ENCODE measurements at places on chromosomes 5 and 9.
A peak's percentile ranks its signal among the peaks of the same experiment; 100 is the strongest.

- no peak for DNase-seq
Observed at GRCh38 chr5:115767424-115767823, 49.0 kb downstream of the CDO1 start.

- peak; percentile 59 for DNase-seq
Observed at GRCh38 chr5:1658665-1659064, 134.9 kb upstream of the LPCAT1 start.

GRCh38 chr5:110048491-110048890 lies 358.8 kb downstream of the MAN2A1 start:
- no peak for DNase-seq

DNA sequence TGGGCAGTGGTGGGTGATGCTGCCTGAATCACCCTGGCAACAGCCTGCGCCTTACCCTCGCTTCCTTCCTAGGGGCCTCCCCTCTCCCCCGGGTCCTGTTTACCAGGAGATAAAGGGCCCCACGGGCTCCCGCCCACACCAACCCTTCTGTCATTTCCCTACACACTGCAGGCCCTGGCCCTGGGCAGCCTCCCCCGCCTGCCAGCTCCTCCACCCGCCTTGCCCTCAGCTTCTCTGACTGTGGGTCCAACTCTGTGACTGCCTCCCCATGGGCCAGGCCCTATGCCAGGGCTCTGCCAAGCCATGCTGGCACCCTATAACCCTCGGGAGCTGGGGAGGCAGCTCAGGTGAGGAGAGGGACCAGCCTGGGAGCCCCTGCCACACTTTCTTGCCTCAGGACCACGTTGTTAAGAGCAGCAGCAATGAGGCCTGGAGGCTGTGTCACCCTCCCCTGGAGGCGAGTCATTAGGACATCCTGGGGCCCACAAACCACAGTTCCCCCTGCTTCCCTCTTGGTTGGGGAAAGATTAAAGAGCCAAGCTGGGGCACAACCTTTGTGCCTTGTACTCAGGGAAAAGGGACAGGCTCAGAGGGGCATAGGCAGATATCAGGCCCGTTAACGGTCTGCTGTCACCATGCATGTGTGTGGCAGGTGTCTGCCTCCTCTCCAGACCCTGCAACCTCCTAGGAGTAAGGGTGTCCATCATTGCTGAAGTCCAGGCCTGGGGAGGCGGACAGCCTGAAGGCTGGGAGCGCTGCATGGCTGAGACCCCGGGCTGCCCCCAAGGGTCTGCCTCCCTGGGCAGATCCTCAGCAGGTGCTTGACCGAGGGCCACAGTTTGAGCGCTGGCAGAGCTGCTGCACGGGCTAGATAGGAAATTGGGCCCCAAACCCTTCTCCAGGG lies 2.8 kb downstream of the MGAT4B start:
- DNase-seq: peak; percentile 78

DNA sequence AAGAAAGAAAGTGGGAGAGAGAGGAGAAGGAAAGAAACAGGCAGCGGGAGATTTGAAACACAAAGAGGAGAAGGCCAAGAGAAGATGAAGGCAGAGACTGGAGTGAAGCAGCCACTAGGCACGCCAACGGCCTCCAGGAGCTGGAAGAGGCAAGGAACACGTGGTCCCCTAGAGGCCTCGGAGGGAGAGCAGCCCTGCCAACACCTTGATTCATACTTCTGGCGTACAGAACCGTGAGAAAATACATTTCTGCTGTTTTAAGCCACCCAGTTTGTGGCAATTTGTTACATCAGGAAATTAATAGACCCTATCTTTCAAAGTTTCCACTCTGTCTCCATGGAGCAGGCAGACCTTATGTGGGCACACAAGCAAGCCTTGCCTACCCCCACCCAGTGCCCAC lies 133.4 kb downstream of the ACTL7B start:
- DNase-seq: no peak

DNA sequence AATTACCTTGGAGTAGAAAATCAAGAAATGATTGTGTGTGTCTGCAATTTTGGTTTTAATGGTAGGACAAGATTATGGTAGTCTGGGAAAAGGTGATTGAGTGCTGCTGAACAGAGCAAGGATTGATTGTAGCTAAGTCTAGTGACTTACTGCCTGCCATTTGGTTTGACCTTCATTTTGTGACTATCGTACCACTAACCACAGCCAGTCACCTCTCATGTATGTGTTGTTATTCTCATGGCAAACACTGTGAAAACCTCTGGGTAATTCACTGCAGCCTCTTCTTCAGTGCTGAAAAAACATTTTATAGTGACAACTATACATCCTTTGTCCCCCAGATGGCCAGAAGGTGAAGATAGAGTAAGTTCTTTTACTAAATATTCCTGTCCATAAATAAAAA lies 37.5 kb downstream of the CTNNA1 start:
- DNase-seq: no peak

DNA sequence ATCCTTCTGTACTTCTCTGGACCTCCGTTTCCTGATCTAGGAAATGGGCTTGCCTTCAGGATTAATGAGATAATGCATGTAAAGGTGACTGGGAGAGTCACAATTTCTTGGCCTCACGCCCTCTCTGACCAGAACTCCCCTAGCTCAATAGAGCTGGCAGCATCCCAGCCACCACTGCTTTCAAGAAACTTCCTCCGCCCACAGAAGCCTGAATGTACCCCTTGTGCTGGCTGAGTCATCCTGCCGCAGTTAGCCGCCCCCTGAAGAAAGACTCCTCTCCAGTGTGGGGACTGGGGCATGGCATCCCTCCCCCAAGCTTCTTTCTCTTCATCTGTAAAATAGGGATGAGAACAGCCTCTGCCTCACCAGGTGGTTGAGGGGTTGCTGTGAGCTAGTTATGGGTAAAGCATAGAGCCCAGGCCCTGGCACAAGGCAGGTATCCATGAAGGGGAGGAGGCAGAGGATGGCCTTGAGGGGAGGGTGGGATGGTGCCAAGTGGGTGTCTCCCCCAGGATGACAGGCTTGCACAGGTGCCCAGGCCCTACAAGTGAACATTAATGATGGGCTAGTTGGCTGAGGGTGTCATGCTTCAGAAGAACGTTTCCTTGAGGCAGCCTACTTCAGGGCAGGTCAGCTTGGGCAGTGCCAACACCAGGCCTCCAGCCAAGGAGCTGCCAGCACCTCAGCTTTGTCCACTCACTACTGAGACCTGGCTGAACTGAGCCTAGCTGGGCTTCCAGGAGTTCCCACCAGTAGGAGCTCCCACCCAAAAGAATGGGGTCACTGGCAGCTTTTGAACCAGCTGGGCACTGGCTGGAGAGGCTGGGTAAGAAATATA lies 3.4 kb downstream of the PDLIM4 start:
- peak; percentile 88 for DNase-seq

DNA sequence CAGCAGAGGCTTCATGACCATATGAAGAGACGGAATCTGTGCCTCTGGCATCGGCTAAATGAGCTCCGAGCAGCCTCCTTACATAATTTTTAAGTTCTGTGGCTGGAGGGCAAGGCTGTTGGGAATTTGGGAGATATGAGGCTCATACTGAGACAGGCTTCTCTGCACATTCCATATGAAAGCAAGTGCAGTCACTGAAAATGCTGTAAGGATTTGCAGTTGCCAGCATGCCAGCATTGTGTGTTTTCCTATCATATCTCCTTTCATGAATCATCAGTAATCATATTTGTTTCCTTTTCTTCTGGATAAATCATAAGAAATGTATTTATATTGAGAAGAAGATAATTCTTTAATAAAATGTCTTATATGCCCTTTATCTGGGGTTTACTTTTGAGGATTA lies 775.4 kb downstream of the SEMA5A start:
- DNase-seq: no peak

- DNase-seq: no peak
Observed at GRCh38 chr9:88462191-88462590, 72.8 kb upstream of the NXNL2 start.

DNA sequence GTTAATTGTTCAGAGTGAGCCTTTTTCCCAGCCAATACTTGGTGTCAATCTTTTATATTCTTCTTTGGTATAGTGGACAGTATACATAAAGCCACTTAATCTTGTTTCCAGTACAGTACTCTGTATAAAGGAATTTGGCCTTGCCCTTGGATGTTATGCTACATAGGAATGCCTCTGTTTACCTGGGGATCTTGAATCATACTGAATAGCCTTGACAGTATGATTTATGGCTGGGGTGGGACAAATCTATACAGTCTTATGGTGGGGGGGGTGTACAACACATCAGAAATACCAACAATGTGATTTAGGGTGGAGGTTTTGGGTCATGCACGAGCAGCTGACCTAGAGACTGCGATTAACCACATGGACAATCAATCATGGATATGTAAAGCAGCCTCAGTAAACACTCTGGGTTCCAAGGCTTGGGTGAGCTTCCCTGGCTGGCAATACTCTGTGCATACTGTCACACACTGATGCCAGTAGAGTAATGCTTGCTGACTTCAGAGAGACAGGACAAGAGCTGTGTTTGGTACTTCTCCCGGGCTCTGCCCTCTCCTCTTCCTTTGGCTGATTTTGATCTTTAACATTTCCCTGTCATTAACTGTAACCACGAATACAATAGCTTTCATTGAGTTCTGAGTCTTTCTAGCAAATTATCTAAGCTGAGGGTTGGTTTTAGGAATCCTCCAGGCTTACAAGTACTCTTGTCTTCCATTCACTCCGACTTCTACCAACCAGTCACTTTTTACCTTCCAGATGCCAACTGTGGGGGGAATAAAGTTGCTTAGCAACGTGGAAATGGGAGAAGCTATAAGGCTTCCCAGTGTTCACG lies 84.6 kb downstream of the IARS1 start:
- no peak for DNase-seq

- peak; percentile 12 for DNase-seq
Observed at GRCh38 chr5:65867542-65868195, 58.7 kb upstream of the ERBIN start.

- DNase-seq: no peak
Observed at GRCh38 chr9:84239343-84239742, 101.2 kb downstream of the SLC28A3 start.

DNA sequence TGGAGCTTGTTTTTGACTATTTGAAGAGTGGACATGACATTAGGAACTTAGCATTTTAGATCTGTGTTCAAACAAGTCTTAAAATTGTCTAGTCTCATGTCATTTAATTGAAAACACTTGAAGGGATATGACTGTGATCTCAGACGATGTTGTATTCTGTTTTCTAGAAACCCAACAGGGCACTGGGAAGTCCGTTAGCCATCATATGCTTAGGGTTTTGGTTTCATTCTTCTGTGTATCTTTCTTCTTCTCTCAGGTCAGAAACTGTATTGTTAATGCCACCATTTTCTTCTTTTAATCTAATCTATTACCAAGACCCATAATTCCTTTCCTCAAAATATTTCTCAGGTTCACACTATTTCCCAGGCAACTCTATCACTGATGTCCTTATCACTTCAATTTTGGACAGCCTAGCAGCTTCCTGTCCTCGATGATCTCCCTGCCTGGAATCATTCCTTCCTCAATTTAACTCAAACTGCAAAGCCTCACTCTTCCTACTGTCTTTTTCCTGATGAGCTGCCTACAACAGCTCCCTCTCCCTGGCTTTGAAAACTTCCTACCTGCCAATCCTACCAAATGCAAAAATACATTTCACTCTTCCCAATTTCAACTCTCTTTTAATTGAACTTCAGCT lies 77.7 kb downstream of the MEF2C start:
- DNase-seq: no peak

GRCh38 chr5:143717400-143717799 lies 94.6 kb upstream of the HMHB1 start:
- no peak for DNase-seq

DNA sequence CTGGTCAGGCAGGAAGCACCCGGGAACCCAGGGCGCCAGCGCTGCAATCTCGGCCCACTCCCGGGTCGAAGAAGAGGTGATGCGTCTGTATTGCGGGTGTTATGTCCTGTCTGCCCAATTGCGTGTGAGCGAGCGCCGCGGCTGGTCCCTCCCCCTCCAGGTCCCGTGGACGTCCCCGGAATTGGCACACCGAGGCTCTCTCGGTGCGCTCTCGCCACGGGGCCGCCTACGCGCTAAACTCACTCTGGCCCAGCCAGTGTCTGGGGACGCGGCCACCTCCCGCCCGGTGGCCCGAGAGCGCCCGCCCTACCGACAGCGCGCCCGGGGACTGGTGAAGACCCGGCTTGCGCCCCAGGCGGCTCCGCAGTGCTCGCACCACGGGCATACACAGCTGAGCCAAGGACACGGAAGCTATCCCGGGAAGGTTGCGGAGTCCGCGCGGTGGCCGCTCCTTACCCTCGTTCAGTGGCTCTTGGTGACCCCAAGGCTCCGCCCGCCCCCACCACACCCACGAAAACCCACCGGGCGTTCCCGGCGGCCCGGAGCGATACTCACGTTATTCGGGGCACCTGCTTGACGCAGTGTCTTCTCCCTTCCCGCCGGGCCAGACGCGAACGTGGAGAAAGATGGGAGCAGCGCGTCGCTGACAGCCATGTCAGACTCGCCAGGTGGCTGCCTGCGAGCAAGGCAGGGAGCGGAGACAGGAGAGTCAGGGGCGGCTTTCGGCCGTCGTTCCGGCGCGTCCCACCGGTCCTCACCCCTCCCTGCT lies 1.0 kb downstream of the KLF4 start:
- peak; percentile 95 for DNase-seq

GRCh38 chr5:168947212-168947868 lies 353.6 kb downstream of the SLIT3 start:
- no peak for DNase-seq

DNA sequence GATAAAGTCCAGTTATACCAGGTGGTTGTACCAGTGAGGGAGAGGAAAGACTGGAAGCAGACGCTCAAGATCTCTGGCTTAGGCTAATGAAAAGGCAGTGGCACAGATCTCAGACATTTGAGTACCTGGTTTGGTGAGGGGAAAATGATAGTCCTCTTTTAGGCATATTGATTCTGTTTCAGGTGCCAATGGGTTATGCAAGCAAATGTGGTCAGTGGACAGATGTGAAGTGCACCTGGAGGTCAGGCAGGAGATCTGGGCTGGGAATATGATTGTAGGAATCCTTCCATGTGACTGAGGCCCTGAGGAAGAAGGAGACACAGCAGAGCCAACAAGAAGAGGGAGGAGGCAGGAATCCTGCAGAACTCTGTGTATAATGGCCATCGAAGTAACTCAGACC lies 63.7 kb upstream of the SMARCA2 start:
- no peak for DNase-seq

DNA sequence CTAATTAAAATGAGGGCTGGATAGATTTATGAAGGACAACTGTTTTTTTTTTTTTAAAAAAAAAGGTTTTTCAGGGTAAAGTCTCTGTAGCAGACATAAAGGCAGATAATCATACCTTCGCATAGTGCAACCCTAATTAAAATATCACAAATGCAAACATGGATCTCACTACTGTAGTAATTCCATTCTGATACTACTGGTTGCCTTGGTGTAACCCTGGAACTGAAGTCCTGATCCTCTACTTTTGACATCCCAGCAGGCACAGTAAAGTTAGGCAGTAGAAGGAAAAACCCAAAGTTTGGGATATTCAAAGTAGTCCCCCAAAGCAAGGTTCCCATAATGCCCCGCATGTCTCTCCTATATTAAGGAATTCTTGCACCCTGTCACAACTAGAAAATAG lies 19.6 kb downstream of the RFX3 start:
- no peak for DNase-seq

- no peak for DNase-seq
Observed at GRCh38 chr9:84101964-84102632, 121.5 kb downstream of the RMI1 start.

- DNase-seq: no peak
Observed at GRCh38 chr9:109600142-109600541, 102.0 kb upstream of the PTPN3 start.

GRCh38 chr5:129760636-129761325 lies 12.9 kb downstream of the MINAR2 start:
- no peak for DNase-seq

GRCh38 chr5:141637767-141638419 lies 1.1 kb downstream of the RELL2 start:
- DNase-seq: peak; percentile 87

Measured in posterior vena cava (tissue), 2 donors.